ENCODE measurements at places on chromosomes 6 and 20. TPM values are rescaled to one million over a fixed set of nuclear protein-coding genes. Genes with fewer than 3 reads are reported as not detected.

AVP gene
- total RNA-seq, result not detected

SMOC2 gene
- not detected for total RNA-seq

GRCh38 chr20:35404614-35405259 is 7.0 kb downstream of the UQCC1 start:
- H3K27me3 ChIP-seq, result no peaks in the 10 kb centered on the region
- DNase-seq, result peak; percentile 52
- H3K4me1 ChIP-seq, result peaks cover 29% of the 10 kb centered on the region
- H3K27ac ChIP-seq, result peak overlapping the region; percentile 74
- H3K36me3 ChIP-seq, result peaks cover 48% of the 10 kb centered on the region
- H3K4me3 ChIP-seq, result peak overlapping the region; percentile 39

DNA sequence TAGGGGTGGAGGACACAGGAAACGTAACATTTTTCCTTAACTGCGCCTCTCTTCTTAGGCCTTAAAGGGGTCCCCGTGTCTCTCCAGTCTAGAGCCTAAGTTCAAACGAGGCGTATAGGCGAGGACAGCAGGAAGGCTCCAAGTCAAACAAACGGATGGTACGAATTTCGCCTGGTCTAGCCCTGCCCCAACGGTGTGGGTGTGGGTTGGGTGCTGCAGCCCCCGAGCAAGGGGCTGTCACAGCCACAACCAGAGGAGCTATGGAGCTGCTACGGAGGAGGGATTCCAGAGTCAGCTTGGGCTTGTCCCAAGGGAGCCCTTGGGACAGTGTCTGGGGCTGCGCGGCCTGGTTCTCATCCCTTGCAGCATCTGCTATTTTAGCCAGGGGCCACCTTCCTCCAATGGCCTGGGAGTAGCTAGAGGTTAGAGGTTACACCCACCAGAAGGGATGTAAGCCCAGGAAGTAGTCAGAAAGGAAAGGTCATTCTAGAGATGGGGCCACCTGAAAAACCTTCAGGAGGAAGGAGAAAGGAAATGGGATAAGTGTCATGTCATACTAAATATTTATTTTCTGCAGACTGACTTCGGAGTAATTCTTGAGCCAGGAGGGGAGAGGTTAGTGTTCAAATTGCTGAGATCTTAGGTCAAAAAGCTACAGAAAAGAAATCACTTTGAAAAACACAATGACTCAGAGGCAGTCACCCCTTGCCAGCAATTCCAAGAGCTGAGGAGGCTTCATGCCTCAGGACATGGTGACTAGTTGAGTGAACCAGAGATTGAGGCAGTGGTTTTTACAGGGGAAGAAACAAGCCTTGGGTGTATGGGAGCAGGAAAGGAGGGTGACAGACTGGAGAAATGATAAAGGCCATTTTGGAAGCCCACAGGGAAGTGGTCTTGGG is 21.7 kb downstream of the VPS52 start:
- H3K36me3 ChIP-seq, result peaks cover 31% of the 10 kb centered on the region
- peaks cover 3% of the 10 kb centered on the region for H3K27me3 ChIP-seq
- peaks cover 37% of the 10 kb centered on the region for H3K4me1 ChIP-seq

DNA sequence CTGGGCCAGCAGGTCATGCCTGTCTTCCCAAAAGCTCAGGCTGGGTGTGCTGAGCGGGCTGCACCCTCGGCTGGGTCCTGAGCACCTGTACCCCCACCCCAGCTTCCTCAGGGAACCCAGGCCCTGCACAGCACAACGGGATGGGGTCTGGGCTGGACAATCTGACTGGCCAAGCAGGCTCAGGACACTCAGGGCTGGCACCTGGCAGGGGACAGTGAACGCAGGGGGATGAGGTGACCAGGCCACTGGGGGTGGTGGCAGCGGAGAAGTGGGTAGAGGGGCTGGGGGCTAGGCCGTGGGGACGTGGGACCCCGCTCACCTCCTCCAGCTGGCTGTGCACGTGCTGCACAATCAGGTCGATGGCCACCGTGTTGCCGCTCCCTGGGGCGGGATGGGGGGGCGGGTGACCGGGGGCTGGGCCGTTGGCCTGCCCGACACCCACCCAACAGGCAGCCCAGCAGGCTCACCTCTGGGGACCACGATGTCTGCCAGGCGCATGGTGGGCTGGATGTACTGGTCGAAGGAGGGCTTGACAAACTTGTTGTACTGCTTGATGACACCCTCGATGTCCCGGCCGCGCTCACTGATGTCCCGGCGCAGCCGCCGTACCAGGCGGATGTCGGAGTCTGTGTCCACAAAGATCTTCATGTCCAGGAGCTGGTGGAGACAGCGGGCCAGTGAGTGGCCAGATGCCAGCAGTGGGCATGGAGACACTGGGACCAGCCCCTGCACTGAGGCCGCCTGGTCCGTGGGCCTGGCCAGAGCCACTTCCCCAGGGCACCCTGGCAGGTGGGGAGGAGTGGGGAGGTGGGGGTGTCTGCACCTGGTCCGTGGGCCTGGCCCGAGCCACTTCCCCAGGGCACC is 11.9 kb downstream of the UCKL1 start:
- no peak overlapping the region for H3K4me3 ChIP-seq
- DNase-seq, result no peak
- peaks cover 43% of the 10 kb centered on the region for H3K4me1 ChIP-seq
- H3K36me3 ChIP-seq, result peaks cover 27% of the 10 kb centered on the region
